ENCODE measurements at places on chromosomes 7 and 10. TPM values are rescaled to one million over a fixed set of nuclear protein-coding genes. Genes with fewer than 3 reads are reported as not detected.
A peak's percentile ranks its signal among the peaks of the same experiment; 100 is the strongest.

CYP2C19 gene
- not detected for total RNA-seq

ZNF722 gene
- total RNA-seq = not detected

DNA sequence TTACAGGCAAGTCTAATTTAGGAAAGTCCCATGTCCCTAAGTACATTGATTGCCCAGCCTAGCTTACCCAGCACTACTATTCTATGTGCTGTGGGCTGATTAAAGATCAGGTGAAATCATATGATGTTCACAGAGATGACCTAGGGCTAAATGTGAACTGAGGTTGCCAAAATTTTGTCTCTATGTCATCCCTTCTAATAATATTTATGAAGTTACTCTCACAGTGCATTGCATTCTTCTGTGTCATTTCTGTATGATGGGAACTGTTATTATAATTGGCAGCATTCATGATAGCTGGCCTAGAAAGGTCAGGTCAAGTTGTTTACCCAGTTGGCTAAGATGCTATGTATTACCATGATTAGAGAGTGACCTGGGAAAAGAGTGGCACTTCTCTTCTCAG, 2.8 kb upstream of the PDK4 start:
- H3K27ac ChIP-seq = peak overlapping the region; percentile 93
- H3K36me3 ChIP-seq = peaks cover 5% of the 10 kb centered on the region
- DNase-seq = no peak
- H3K27me3 ChIP-seq = no peaks in the 10 kb centered on the region
- no peaks in the 10 kb centered on the region for H3K4me1 ChIP-seq
- no peak overlapping the region for H3K4me3 ChIP-seq

- H3K27me3 ChIP-seq = no peaks in the 10 kb centered on the region
- DNase-seq = no peak
- H3K4me3 ChIP-seq = no peak overlapping the region
- no peak overlapping the region for H3K27ac ChIP-seq
- no peaks in the 10 kb centered on the region for H3K4me1 ChIP-seq
Measured at GRCh38 chr7:117347962-117348672, 25.3 kb upstream of the WNT2 start.

- H3K4me3 ChIP-seq = no peak overlapping the region
- H3K4me1 ChIP-seq = no peaks in the 10 kb centered on the region
- peaks cover 36% of the 10 kb centered on the region for H3K36me3 ChIP-seq
- no peak overlapping the region for H3K27ac ChIP-seq
- H3K27me3 ChIP-seq = no peaks in the 10 kb centered on the region
- no peak for DNase-seq
Measured at GRCh38 chr7:138565071-138565450, 105.0 kb downstream of the TRIM24 start.

GRCh38 chr7:104992306-104992705, 21.7 kb upstream of the KMT2E start:
- peaks cover 56% of the 10 kb centered on the region for H3K4me1 ChIP-seq
- no peak overlapping the region for H3K27ac ChIP-seq
- no peak for DNase-seq
- H3K4me3 ChIP-seq = no peak overlapping the region
- H3K27me3 ChIP-seq = no peaks in the 10 kb centered on the region

DNA sequence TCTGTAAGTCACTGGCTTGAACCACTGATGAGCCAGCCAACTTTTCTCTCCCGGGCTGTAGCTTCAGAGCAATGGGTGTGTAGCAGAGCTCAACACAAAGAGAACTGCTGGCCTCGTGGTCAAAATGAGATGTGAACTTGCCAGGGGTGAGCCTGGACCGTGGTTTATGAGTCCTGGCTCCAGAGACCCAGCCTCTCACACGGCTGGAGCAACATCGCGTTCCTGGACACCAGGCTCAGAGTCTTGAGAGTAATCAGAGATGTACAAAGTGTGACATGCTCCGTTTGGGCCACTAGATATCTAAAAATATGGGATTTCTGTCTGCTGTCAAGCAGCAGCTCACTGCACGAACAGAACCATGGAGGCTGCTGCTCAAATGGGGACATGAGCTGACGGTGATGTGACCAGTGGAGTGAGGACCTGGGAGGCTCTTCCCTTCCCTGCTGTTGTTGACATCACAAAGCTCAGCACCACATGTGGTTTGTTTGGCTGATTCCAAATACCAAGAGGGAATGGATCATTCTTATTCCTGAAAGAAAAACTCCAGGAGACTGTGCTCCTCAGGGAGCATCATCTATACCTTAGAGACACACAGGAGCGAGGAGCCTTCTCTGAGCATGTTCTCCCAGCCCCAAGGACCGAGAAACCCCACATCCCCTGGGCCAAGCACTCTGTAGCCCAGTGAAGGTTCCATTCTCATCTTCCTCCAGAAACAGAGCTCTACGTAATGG, 9.2 kb upstream of the SVIL start:
- peak; percentile 52 for DNase-seq
- no peaks in the 10 kb centered on the region for H3K27me3 ChIP-seq
- peak overlapping the region; percentile 42 for H3K27ac ChIP-seq
- H3K4me1 ChIP-seq = peaks cover 4% of the 10 kb centered on the region
- no peak overlapping the region for H3K4me3 ChIP-seq
